ENCODE measurements at places on chromosomes 3 and 15.

- DNase-seq: peak; percentile 17
These were observed 225.5 kb upstream of the CHRM5 start for GRCh38 chr15:33742800-33743199.

DNA sequence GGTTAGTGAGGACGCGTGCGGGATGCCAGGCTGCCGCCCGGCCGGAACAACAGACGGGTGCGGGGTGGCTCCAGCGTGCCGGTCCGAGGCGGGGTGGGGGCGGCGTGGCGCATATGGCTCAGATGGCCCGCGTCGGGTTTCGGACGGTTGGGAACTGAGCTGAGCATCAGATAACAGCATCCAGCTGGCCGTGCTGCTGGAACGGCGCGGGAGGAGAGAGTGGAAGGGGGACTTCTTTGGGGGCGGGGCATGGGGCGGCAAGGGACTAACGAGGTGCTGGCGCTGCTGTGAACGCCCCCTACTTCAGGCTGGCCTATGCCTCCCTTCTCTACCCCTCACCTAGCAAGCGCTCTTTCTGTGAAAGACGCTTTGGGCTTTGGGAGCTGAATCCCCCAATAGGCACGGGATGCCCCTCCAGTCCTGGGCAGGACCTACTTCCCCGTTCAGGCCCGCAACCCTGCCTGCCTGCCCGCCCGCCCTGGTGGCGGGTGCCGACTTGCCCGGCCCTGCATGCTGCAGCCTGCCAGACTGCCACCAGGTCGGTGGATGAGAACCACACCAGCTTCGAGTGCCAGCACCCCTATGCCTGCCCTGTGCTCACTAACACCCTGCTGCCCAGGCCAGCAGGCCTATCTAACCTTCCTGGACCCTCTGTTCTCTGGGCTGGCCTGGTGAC is 542 bp downstream of the INKA1 start:
- peak; percentile 54 for DNase-seq

DNA sequence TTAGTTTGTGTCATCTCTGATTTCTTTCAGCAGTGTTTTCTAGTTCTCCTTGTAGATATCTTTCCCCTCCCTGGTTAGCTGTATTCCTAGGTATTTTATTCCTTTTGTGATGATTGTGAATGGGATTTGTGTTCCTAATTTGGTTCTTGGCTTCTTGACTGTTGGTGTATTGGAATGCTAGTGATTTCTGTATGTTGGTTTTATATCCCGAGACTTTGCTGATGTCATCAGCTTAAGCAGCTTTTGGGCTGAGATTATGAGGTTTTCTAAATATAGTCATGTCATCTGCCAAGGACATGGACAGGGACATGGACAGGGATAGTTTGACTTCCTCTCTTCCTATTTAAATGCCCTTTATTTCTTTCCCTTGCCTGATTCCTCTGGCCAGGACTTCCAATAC is 35.8 kb downstream of the MYO9A start:
- DNase-seq: no peak

DNA sequence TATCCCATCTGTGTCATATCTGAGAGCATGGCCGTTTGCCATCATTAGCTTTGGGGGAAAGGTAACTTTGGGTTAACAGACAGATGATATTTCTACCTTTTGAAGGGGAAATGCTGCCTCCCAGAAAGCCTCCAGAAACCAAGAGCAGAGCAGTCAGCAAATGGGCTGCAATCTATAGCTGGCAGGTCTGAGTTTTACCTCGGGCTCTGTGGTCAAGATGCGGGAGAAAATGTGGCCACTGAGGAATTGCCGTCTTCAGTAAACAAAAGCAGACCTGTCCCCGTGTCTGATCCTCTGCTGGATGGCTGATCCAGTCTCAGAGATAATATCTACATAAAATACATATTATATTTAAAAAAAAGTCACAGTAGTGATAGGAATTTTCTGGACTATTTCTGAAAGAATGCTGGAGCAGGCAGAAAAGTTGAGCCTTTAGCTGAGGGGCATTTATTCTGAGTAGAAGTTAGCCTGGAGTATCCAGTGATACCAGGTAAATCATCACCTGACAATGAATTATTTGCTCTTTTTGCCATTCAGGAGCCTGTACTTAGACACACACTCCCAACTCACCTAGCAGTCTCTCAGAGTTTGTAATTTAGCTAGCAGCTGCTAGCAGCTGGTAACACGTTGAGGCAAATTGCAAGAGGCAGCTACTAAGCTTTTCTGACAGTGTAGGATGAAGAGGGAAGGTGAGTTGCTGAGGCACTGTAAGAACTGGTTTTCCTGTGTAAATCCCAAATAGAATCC is 285.3 kb upstream of the RARB start:
- DNase-seq: no peak

GRCh38 chr3:13582366-13583250 is 33.7 kb downstream of the FBLN2 start:
- DNase-seq: no peak
